ENCODE measurements at places on chromosomes 6 and 20. TPM values are rescaled to one million over a fixed set of nuclear protein-coding genes. Genes with fewer than 3 reads are reported as not detected.

The GPR6 gene
- not detected for total RNA-seq

The SLC52A3 gene
- 0.69 TPM for total RNA-seq

The ATP9A gene
- 0.42 TPM for total RNA-seq

The FNDC1 gene
- not detected for total RNA-seq

The MYBL2 gene
- total RNA-seq, result 169 TPM

The OR2H1 gene
- total RNA-seq, result not detected

Measured in K562 (cell line).